GF-D8 (cell line): ENCODE measurements at places on chromosomes 13 and 19.

GRCh38 chr19:33458807-33459206 lies 62.8 kb downstream of the PEPD start:
- no peak for DNase-seq

DNA sequence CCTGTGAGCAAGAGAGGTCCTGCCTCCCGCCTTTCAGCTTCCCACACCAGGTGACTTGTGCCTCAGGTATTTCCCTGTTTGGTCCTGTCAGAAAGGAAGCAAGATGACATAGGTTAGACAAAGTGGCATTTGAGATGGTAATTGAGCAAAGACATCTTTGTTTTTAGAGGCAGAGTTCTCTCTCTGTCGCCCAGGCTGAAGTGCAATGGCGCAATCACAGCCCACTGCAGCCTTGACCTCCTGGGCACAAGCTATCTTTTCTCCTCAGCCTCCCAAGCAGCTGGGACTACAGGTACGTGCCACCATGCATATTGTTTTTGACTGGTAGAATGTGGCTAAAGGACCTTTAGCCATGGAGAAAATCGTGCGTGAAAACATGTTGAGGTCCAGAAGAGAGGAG lies 339.1 kb downstream of the FGF9 start:
- no peak for DNase-seq

- no peak for DNase-seq
Measured at GRCh38 chr13:25466880-25467279, 95.1 kb downstream of the ATP8A2 start.

DNA sequence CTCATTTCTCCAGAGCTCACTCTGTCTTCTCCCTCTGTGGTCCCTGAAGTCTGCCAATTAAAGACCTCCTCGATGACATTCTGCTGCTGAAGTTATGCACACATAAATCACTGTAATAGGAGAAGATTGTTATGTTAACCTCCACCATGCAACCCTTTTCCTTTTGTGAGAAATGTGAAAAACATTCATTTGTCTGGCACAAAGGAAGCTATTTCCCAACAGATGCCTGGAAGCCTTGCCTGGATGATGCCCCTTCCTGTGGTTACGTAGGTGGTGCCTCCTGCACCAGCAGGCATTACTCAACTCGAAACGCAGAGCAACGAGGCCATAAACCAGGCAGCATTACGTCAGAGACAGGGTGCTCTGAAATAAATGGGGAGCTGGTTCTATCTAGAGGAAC lies 327.4 kb upstream of the ZNF507 start:
- no peak for DNase-seq

GRCh38 chr13:112055915-112056269 lies 11.1 kb upstream of the SOX1 start:
- no peak for DNase-seq
